ENCODE measurements at places on chromosomes 12 and 14.
A peak's percentile ranks its signal among the peaks of the same experiment; 100 is the strongest.

DNA sequence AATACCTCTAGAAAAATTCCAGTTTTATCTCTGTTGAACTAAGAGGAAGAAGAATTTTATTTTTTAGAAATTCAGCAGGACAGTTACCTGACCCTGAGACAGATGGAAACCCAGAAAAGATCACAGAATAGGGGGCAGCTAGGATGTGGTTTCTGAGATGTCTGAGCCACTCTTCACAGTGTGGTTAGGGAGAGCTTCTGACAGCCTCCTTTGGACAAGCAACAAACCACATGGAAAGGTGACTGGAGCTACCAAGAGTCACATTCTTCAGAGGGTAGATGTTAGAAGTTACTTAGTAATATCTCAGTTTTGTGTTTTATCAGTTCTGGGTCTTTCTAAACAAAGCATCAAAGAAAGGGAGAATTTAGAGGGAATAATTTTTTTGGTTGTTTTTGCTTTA, 117.3 kb upstream of the NAP1L1 start:
- no peak for DNase-seq

DNA sequence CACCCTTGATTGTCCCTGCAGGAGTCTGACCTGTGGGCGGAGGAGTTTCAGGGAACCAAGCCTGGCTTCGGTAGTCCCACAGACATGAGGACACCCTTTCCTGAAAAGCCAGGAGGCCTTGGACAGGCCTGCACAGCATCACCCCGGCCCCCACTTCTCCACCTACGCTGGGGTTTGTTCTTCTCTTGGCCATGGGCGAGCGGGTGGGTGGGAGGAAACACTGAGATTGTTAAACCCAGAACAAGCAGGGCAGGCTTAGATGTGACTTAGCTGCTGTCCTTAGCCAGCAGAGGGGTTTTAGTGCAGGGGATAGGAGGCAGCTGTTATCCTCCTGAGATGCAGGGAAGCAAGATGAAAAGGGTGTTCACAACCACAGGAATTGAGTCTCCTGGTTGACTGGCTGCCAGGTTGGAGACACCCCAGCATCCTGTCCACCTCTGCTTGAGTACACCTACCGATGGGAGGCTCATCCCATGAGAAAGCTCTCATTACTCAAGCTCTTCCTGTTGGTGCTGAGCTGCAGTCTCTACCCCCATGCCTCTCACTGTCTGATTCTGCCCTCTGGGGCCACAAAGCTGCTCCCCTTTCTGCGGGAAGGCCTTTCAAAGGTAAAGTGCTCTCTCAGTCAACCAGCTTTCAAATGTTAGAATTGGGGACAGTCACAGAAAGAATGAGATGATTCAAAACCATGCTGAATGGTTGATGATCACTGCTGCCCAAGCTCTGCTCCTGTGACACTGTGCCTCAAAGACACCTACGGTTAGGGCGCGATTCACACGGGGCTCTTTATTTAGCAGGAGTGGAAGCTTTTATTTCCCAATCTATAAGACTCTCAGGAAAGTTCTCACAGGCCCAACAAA, 86.3 kb downstream of the IRF2BPL start:
- DNase-seq: no peak

- DNase-seq: no peak
These were observed 210.4 kb downstream of the ETV6 start for GRCh38 chr12:11859705-11860425.

DNA sequence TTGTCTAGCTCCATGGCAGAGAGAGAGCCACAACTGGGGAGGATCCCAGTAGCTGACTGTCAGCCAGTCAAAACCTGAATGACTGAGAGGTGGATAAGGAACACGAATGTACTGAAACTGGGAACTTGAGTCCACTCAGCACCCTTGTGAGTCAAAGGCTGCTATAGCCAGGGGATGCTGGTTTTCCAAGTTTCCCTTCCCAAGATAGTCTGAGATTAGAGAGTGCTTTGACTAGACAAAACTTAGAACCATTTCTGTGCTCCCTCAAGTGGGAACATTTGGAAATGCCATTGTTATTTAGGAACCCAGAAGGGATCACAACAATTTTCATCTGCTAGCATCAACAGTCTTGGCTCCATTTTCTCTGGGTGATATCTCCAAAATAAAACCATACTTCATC, 4.0 kb downstream of the PRKAG1 start:
- DNase-seq: no peak

DNA sequence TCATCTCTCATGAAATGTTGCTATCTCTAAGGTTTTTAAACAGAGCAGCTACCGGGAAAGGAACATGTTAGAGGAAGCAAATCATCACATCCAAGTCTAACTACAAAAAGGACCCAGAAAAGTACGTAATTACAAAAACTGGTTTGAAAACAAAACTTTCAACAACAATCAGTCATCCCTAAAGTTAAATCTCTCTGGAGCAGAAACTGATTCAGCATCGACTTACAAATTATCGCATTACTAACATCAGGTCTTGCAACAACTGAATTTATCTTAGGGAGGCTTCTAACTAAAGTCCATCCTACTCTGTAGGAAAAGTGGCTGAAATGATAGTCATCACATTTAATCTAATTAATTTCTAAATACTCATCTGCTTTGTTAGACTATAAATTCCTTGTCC, 137.0 kb downstream of the MED13L start:
- no peak for DNase-seq

DNA sequence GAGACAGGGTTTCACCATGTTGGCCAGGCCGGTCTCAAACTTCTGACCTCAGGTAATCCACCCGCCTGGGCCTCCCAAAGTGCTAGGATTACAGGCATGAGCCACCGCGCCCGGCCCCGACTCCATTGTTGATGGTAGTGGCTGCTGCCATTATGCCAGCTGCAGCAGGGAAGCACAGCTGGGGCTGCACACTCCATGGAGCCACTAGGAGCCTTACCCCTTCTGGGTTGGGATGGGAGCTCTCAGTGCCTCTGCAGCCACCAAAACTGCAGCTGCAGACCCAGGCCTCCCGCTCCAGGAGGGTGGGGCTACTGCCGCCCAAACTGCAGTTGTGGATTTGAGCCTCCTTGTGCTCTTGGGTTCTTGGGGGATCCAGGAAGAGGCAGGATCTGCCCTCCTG, 25.9 kb downstream of the TCHP start:
- no peak for DNase-seq

- peak; percentile 38 for DNase-seq
These were observed 4.3 kb downstream of the IRF2BPL start for GRCh38 chr14:77024171-77024691.

DNA sequence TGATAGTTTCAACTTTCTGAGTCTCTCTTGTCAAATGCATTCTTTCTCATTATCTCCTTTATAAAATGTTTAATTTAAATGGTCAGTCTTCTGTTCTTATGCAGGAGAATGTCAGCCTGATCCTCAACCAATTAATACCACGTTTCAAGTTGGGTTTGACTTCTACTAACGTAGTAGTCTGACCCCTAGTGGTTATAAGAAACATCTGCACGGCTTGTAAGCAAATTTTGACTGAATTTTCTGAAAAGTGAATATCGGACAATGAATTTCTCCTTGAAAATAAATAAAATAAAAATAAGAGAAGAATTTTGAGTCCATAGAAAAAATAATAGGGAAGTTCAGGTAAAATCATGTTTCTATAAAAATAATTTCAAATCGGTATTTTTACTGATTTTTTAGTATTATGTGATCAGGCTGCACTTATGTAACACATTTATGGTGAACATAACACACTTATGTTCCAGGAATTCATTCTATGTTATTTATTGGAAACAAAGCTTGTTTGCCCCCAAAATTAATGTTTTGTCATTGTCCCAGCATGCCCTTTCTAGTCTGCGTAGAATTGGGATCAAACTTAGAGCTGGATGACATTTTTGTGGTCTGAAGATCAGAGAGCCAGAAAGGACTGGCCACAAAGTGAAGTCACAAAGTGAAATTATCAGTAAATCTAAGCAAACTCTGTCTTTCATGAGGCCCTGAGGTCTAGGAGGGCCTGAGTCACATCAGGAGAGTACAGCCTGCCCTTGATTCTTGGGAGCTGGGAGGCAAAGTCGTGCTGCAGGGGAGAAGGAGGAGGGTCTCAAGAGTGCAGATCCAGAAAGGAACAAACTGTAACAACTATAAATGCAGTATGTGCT, 101.2 kb upstream of the STXBP6 start:
- no peak for DNase-seq

GRCh38 chr12:51404627-51405026, 13.4 kb upstream of the GALNT6 start:
- no peak for DNase-seq

DNA sequence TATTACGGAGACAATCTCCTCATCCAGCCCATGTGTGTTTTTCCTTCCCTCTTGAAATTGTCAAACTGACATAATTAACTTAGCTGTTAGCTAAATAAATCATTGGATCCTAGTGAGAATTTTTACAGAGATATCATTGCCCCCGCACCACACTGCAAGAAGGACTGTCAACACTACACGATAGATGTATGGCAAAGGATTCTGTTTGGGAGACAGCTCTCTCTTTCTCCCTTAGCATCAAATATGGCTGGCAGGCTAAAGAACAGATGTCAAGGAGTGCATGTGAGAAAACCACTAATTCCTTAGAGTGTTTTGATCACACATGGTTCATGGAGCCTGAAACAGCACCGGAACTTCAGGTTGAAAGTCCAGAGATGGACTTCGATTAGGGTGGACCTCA, 136.8 kb downstream of the KCNA5 start:
- DNase-seq: no peak

- no peak for DNase-seq
These were observed 331.2 kb downstream of the SLC16A7 start for GRCh38 chr12:59927032-59927431.

DNA sequence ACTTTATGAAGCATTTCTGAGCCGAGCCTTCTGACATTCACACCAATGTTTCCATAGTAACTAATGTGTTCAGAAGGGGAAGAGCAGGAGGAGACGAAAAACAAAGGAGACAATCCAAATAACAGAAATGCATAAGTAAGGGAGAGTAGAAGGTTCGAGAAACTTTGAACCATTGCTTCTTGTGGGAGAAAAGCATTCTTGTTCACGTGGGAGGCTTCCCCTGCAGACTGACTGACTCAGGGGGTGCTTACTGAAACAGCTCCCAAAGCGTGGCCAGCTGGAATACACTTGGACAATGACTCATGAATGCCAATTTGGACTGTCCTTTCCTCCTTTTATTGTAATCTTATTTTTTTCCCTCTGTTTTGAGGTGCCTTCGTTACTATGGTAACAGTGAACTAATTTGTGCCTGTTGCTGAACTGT, 73.9 kb downstream of the NEDD1 start:
- DNase-seq: no peak

GRCh38 chr12:57832966-57833365, 13.6 kb downstream of the CTDSP2 start:
- no peak for DNase-seq

GRCh38 chr12:131986910-131987309, 37.2 kb downstream of the EP400 start:
- DNase-seq: no peak

GRCh38 chr12:93587611-93588010, 15.1 kb downstream of the SOCS2 start:
- no peak for DNase-seq

- DNase-seq: no peak
These were observed 124.2 kb upstream of the TSPAN8 start for GRCh38 chr12:71282020-71282419.

GRCh38 chr12:43763769-43764168, 5.0 kb downstream of the IRAK4 start:
- DNase-seq: no peak

- DNase-seq: no peak
These were observed 14.2 kb downstream of the AMN1 start for GRCh38 chr12:31714406-31715271.

GRCh38 chr14:63881926-63882325, 29.1 kb downstream of the SYNE2 start:
- no peak for DNase-seq

- DNase-seq: no peak
These were observed 129.9 kb downstream of the NPAS3 start for GRCh38 chr14:33068626-33069025.

- DNase-seq: no peak
These were observed 6.0 kb upstream of the DAZAP2 start for GRCh38 chr12:51232642-51233041.

GRCh38 chr12:126038434-126038833, 973.2 kb downstream of the AACS start:
- DNase-seq: no peak

DNA sequence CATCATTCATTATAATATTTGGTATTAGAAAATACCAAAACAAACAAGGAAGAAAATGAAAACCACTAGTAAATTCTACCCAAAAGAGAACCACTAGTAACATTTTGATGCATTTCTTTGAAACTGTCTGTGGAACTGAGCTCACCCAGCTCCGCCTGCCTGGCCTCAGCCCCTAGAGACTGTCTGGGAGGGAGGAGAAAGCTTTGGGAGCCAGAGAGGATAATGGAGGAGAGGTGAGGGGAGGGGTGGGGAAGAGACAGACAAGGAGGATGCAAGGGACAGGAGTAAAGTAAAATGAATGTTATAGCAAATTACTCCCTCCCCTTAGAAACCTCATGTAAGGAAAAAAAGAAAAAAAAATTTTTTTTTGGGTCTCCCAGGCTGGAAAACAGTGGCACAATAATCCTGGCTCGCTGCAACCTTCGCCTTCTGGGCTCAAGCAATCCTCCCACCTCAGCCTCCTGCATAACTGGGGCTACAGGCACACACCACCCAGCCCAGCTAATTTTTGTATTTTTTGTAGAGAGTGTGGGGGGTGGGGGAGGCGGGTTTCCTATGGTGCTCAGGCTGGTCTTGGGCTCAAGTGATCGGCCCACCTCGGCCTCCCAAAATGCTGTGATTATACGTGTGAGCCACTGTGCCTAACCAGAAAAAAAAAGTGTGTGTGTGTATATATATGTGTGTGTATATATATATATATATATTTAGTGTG, 3.2 kb upstream of the MMP19 start:
- DNase-seq: no peak

DNA sequence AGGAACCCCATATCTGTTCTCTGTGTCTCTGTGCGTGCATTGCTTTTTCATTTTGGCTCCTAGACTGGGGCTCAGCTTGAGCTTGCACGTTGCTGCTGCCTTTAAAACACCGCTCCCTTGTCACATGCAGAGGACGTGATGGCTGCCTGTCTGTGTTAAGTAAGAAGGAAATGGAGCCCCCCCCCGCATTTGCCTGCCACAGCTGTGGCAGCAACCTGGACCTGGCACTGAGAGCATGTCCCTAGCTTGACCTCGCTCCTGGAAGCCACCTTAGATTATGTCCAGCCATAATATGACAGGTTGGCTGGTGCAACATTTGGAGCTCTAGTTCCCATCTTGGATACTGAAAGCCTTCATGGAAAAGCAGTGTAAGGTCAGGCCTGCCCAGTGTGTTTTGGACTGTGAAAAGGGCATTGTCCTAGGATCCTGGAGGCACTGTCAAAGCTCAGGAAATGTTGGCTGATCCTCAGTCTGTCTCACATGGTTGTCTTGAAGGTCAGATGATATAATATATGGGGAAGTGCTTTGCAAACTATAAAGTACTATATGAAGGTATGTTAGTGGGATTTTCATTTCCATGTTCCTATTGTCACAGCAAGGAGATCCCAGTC, 73.8 kb downstream of the PRKCH start:
- no peak for DNase-seq

GRCh38 chr12:119020406-119021360, 39.3 kb downstream of the SRRM4 start:
- no peak for DNase-seq

DNA sequence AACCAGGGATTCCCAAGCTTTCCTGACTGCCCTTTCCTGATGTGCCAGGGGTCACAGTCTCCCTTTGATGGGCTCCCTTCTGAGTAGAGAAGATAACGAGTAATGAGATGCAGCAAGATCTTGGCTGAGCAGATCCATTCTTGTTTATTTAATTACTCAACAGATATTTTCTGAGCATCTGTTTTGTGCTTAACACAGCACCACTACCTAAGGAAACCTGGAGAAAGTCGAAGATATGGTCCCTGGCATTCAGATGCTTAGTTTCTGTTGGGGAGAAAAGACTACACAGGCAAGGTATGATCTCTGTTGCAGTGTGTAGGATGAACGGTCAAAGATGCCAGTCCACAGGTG, 3.9 kb downstream of the AJUBA start:
- DNase-seq: no peak
